Globus pallidus (tissue), 1 donor: ENCODE measurements at places on chromosomes 12 and 14.

- no peak for DNase-seq
Observed at GRCh38 chr12:6374028-6374785, 1.2 kb downstream of the SCNN1A start.

DNA sequence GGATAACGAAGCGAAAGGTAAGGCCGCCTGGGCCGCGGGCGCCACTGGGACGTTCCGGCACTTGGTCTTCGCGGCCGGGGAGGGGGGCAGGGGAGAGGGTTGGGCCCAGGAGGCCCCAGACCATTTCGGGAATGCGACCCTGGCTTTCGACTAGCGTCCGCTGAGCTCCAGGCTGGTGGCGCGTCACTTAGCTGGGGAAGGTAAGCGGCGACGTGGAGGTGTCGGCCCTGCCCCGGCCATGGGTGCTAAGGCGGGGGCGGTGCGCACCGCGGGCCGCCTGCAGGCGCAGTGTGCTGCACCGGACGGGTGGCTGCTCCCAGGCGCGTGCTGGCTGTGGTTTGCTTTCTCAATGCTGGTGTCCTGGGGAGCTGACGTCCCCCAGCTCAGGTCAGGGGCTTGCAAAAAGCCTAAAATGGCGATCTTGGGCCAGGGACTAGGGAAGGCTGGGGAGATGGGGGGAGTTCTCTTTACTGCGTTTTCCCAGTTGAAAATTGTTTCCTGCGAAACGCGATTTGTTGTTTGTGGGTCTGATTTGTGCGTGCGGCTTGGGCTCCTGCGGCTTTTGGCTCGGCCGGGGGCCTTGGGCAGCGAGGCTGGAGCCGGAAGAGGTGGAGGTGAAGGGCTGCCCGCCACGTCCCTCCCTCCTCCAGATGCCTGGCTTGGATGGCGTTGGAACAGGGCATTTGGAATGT is 1.2 kb downstream of the HOXC10 start:
- no peak for DNase-seq

- DNase-seq, result no peak
Observed at GRCh38 chr12:67270622-67271021, 1.5 kb downstream of the CAND1 start.

DNA sequence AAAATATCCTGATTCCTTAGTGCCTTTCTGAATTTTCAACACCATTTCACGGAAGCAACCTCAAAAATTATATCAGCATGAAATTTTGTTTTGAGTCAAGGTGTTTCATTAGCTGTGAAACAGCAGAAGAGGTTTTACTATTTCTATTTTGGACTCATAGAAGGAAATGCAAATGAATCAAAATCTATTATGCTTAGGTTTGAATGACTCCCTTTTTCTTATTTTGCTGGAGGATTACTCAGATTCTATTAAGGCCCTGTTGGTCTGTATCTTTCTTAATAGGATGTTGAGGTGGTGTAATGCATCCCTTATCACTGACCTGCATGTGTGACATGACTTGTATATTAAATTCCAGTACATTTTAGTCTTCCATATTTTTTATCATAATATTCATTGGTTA is 165.8 kb downstream of the TMTC2 start:
- DNase-seq, result no peak

- DNase-seq, result no peak
Observed at GRCh38 chr12:51686727-51687126, 95.7 kb downstream of the SCN8A start.

- DNase-seq, result peak; percentile 15
Observed at GRCh38 chr12:119704065-119704747, 36.3 kb downstream of the PRKAB1 start.

DNA sequence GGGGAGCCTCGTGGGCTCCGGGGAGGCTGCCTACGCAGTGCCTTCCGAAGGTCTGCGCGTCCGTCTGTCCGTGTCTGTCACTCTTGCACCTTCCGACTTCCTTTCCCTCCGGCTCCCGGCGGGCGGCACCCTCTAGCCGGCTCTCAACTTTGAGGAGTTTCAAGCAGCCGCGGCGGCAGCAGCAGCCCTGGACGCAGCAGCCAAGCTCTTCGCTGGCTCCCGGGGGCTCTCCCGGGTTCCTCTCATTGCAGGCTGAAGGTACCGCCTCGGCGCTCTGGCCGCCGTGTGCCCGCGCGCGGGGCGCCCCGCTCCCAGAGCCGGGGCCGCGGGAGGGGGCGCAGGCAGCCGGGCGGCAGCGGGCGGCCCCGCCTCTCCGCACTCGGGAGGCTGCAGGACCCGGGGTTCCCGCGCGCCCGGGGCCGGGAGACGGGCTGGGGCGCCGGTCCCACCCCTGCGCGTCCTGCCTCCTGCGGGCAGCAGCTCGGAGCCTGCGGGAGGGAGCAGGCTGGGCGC is at the start of the genes AMIGO2 and PCED1B:
AMIGO2 (minus strand) TSS at position 492 of the 513 bp plus-strand sequence. CDS start 957 bp downstream, outside the sequence.
PCED1B (plus strand) TSS at position 154 of the 513 bp plus-strand sequence. CDS start 155,443 bp downstream, outside the sequence.
- DNase-seq, result peak; percentile 40

DNA sequence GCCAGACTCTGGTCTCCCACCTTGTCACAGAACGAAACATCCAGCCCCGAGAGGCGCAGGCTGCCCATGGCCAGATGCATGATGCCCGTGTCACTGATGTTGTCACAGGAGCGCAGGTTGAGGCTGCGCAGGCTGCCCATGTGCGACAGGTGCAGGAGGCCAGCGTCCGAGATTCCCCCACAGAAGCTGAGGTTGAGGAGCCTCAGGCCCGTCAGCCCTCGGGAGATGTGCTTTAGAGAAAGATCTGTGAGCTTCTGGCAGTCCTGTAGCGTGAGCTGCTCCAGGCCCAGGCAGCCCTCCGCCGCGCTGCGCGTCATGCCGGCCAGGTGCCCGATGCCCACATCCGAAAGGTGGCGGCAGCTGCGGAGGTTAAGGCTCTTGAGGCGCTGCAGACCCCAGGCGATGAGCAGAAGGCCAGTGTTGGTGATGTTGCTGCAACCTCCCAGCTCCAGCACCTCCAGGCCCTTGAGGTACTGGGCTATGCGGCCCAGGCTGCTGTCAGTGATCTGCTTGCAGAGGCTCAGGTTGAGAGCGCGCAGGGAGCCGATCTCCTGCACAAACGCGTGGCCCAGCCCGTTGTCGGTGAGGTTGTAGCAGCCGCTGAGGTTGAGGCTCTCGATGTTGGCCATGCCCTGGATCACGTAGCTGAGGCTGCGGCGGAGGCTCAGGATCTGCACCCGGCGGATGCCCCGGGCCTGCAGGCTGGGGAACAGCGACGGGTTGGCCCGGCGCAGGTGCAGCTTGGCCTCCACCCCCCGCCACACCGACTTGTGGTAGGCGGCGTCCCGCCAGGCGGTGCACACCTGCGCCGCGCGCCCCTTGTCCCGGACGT is 991 bp downstream of the FBXL14 start:
- no peak for DNase-seq

DNA sequence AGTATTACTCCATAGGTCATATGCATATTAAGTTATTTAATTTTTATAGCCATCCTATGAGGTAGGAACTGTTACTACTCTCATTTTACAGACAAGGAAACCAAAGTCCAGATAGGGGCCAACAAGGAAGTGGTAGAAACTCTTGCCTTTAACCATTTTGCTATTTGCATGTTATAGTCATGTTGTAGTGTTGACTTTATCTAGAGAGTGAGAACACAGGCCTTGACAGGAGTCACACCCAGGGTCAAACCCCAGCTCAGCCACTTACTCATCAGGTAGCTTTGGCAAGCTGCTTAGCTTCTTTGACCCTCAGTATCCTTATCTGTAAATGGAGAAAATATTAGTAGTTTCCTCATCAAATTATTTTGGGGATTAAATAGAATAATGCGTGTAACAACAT is 156.2 kb downstream of the CAND1 start:
- no peak for DNase-seq

- DNase-seq, result no peak
Observed at GRCh38 chr12:131282292-131283080, 328.8 kb downstream of the ADGRD1 start.

GRCh38 chr14:73393375-73393774 is 65.0 kb downstream of the NUMB start:
- DNase-seq, result no peak

DNA sequence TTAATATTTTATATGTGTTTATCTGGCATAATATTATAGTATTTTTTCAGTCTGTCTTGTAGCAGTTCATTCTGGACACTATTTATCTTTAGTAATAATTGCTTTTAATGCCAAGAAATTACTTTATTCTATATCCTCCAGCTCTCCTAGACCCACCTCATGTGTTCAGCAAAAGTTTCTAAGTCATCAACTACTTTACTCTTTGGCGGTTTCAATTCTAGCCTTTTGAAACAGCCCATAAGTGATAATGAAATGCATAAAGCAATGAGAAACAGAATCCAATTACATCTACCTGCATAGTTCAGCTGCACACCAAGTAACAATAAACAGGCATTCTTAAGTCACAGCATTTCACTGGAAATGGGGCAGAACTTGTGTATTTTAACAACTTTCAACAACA is 225.5 kb downstream of the SLC25A21 start:
- DNase-seq, result no peak

DNA sequence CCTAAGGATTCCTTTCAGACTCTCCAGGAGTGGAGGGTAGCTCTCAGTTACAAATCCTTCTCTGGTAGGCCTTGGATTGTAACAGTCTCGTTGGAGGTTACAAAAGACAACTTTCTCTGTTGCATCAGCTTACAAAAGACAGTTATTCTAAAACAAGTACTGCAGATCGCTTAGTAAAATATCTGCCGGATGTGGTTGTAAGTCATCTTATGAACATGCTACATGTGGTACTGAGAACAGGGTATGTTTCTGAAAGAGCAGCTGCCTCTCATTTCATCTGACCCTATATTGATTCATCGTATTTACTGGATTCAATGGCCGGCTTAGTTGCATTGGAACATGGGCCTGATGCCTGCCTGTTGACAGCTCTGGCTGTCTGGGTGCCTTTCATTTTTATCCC is 157.4 kb downstream of the PTCSC3 start:
- DNase-seq, result peak; percentile 51

DNA sequence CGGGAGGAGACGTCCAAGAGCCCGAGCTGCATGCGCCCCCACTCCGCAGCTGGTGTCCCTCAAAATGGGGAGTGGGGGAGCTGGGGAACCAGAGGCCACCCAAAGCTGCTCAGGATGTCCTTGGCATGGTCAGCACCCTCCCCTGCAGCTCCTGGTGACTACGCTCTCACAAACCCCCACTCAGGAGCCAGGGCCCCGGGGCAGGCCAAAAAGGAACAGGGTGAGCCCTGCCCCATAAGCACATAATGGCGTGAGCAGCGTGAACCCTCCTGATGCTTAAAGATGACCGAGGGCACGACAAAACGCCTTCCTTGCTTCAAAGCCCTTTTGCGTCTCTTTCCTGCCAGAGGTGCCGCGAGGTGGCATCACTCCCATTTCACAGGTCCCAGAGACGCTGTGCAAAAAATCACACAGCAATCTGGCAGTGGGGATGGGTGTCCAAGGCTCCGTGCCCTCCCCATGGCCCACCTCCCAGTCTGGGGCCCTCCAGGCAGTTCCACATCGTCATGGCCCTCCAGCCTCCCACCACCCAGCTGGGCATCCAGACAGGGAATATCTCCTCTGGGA is 13.5 kb downstream of the NCOR2 start:
- DNase-seq, result no peak

DNA sequence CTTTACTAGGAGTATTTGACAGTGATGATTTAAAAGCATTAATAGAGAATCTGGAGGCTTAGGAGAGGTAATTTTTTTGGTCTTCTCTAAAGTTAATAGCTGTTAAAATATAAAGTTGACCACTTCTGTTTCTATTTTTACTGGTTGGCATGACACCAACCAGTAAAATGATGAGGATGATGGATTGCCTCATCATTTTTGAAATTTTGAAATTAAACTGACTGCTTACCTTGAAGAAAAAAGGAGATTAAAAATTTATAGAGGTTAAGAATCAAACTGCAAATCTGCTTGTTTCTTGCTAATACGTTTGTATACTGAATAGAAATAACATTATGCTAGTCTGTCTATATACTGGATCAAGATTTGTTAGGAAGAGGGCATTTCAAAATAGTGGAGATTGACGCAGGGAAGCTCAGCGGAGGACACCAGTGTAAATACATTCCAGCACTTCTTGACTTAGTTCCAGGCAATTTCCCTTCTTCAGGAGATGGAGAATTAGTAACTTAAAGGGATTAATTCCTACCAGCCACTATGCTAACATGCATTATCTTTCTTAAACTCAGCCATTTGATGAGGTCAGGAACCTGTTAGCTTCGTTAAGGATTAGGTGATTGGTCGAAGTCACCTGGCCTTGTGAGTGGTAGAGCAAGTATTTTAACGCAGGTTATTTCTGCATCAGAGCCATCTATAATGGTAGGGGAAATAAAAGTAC is 3.6 kb downstream of the EID3 start:
- DNase-seq, result no peak

DNA sequence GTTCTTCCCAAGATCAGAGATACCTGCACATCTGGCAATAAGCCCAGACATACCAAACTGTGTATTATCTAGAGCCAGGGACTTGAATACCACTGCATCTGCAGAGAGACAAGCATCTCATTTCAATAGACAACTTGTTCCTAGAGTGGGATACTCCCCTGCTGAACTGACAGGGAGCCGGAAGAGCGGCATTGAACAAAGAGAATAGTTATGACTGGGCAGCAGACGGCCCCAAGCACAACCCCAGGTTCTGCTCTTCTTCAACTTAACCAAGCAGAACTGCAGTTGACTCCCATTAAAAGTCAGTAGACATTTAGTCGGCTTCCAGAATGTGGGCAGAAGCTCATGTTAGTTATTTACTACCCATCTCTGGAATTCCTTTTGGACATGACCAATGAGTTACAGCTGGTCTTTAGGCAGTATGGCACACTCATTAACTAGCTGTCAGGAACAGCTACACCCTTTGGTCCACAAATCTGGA is 112.9 kb downstream of the HMGA2 start:
- DNase-seq, result no peak

DNA sequence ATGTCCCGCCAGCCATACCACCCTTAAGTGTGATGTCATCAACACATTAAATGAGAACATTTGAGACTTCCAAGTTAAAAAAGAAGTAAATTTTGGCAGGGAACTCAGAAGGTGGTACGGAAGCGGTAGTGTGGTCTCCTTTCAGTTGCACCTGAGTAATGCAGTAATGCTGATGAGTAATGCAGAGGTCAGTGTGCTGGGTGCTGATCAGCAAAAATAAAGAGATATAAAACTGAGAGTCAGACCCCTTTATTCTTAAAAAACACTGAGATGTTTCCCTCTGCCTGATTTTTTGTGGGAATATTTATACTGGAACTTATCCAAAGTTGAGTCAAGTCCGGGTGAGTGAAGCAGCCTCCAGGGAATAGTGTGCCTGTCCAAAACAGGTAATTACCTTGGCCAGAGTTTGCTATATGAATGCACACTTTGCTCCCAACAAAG is 370.6 kb upstream of the PRICKLE1 start:
- no peak for DNase-seq

GRCh38 chr12:104888892-104889291 is 69.2 kb downstream of the SLC41A2 start:
- no peak for DNase-seq

DNA sequence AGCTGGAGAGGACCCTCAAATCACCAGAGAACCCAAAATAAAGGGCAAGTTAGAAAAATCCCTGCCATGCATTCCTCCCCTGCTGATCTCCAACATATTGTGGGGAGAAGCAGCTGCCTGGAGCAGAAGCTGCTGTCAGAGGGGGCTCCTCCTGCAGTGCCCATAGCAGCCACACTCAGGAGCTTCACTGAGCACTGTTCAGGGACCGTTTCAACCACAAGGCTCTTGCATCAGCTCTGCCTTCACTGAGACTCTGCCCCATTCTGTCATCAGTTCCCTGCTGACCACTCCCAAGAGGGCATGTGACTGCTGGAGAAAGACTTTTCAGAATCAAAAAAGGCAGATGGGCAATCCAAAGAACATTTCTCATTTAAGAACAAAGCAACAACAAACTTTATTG is 392.7 kb downstream of the GALC start:
- DNase-seq, result no peak
